ENCODE measurements at places on chromosomes 1 and 21. TPM values are rescaled to one million over a fixed set of nuclear protein-coding genes. Genes with fewer than 3 reads are reported as not detected.

Gene NBPF15
- total RNA-seq, result 178 TPM

Gene TCHHL1
- not detected for total RNA-seq

DNA sequence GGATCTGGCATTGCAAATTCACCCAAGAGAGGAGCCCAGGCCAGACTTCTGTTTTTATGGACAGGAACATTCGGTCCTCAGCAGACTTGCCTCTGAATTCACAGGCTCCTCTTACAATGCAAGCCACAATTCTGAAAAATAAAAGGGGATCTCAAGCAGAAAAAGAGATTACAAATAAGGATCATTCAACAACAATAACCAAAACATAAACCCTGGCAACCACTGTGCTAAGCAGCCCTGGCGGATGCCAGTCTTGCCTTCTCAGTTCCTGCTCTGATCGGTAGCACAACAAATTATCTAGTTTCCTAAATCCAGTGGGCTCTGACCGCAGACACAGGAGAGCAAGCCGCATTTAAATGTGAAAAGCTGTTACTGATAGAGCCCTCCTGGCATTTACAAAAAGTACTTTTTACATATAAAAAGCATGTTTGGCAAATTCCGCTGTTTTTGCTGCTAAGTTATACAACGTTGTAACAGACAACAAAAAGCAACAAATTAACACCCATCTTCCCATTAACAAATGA lies 123.4 kb upstream of the FOXD3 start:
- DNase-seq, result no peak

DNA sequence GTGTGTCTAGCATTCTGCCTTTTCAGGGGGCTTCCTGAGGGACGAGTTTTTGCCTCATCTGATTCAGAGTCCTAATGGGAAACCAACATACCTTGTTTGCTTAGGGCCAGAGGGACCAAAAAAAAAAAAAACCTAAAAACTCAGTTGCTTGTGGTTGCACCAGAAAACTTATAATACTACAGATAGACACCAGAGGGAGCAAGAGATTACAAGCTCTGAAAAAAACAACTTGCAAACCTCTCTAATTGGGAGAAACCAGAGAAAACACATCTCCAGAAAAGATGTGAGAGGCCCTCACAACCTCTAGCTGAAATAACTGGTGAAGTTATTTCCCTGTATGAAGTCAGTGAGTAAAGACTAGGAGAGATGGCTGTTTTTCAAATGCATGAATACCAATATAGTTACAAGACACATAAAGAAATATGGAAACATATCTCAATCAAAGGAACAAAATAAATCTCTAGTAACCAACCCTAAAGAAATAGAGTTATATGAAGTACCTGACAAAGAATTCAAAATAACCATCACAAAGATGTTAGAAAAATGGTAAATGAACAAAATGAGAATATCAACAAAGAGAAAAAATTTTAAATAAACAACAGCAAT lies 233.7 kb upstream of the NFIA start:
- peak; percentile 14 for DNase-seq

DNA sequence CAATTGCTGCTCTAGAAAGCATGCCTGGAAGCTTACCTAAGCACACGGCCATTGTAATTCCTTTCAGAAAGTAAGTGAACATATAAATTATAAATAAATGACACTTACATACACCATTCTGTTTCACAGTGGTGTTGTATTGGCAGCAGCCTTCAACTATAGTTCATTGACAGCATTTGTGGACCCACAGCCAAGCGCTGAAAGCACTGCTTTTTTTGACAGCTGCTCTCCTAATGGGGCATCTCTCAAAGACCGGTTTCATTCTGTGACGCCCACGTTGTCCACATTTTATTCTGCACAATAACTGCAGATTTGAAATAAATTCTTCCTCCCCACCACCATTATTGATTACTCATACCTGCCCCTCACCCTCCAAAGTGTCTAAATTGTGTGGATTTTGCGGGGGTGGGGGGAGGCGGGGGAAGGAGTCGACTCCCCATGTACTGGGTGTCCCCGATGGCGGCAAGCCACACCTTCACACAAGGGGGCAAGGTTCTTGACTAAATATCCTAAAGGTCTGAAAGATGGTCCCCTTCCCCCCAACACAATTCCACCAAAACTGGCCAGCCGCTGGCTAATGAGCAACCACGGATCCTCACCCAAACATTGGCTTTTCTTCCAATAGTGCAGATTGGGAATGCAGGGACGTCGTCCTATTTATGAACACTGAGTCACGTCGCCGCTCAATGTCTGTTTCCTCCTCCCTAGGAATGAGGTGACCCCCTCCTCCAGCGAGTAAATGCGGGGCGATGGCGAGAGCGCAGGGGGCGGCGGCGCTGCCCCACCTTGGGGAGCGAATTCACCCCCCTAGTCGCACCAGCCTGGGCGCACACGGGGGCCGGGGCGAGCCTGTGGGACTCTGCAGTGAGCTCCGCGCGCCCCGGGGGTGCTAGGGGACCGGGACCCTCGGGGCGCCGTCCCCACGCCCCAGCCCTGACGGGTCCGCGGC lies 960 bp downstream of the RCAN1 start:
- DNase-seq, result no peak

Measured in T-cell (primary cell).